Progenitor cell of endocrine pancreas (in vitro differentiated cells): ENCODE measurements at places on chromosomes 12 and 14. TPM values are rescaled to one million over a fixed set of nuclear protein-coding genes. Genes with fewer than 3 reads are reported as not detected.

OTOGL gene
- 0.11 and 0.31 TPM in 2 replicates for total RNA-seq

DNA sequence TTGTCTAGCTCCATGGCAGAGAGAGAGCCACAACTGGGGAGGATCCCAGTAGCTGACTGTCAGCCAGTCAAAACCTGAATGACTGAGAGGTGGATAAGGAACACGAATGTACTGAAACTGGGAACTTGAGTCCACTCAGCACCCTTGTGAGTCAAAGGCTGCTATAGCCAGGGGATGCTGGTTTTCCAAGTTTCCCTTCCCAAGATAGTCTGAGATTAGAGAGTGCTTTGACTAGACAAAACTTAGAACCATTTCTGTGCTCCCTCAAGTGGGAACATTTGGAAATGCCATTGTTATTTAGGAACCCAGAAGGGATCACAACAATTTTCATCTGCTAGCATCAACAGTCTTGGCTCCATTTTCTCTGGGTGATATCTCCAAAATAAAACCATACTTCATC, 4.0 kb downstream of the PRKAG1 start:
- DNase-seq, result no peak

- DNase-seq, result no peak
These were observed 1145.2 kb downstream of the AACS start for GRCh38 chr12:126210448-126210847.

GRCh38 chr12:55930771-55931316, at the start of gene DGKA:
DGKA (plus strand) TSS chr12:55931162; CDS start chr12:55936504, 5,342 bp downstream.
- DNase-seq, result no peak

GRCh38 chr12:28955931-28956330, 193.1 kb upstream of the FAR2 start:
- no peak for DNase-seq

DNA sequence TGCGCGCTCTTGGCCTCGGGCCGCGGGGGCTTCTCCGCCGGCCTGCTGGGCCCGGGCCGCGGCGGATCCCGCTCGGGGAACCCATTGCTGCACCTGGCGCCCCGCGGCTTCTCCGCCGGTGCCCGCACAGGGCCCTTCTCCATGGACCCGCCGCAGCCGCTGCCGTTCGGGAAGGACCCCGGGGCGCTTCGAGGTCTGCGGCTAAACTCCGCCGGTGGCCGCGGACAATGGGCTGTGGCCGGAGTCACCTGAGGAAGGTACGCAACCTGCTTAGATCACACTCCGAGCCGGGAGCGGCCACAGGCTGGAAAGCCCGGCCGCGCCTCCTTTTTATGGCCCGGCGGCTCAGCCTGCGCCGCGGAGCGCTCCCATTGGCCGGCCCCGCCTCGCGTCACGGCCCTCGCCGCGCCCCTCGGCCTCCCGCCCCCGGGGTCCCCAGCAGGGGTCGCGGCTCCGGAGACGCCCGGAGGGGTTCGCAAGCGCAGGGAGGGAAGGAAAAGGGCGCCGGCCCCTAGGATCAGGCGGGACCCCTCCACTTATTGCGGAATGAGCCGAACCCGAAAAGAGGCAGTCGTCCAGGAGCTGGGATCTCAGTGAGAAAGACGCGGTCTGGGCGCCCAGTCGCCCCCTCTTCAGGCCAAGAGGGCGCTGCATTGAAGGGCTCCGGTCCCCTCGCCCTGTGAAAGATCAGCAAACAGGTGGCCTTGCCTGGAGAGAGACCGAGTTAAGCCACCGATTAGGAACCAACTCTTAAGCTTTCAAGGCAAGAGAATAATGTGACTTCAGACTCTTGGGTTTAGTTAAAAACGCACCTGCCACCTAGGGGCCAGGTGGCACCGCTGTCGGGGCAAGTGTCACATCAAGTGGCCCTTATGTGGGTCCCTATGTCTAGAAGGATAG, at the start of gene GCH1:
Gene GCH1, minus strand, starts transcription at position 306 of the 900 bp plus-strand sequence. Its CDS starts 163 bp downstream, at position 143.
- DNase-seq, result peak; percentile 89

JPH4 gene
- total RNA-seq, result not detected in 2 replicates

GRCh38 chr14:72118841-72119240, 186.6 kb downstream of the RGS6 start:
- DNase-seq, result no peak

DNA sequence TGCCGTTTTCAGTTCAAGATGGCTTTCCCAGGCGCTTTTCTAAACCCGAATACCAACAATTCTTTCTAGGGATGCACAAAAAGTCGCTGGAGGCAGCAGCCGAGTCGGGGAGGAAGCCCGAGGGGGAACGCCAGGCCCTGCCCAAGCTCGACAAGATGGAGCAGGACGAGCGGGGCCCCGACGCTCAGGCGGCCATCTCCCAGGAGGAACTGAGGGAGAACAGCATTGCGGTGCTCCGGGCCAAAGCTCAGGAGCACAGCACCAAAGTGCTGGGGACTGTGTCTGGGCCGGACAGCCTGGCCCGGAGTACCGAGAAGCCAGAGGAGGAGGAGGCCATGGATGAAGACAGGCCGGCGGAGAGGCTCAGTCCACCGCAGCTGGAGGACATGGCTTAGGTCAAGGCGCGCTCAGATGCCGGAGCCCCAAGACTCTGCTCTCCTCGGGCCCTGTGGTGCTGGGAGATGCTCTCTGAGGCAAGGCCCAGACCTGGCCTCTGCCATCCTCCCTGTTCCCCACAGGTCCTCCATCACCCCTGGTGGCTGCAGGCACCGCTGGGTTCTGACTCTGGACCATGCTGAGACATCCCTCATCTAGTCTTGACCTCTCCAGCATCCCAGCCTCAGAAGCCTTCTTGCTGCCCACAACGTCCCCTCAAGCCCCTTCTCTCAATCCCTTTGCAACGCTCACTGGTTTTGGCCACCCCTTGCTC, 21.4 kb downstream of the VSX2 start:
- no peak for DNase-seq

DNA sequence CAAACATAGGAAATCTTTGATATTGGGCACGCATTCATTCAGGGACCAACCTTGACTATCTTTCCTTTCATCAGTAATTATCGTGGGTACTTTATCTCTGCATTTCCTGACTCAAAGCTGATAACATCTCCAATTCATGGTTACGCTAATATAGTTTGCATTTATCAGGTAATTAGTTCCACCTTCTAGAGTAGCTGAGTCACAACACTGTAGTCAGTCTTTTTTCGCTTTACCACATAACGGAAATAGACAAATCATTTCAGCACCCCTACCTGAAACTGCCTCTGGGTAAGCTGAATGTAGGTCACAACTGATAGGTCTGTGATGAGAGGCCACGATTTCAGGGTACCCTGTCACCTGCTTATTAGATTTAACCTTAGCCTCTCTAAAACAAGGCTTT, 36.7 kb upstream of the IL22 start:
- DNase-seq, result no peak

DNA sequence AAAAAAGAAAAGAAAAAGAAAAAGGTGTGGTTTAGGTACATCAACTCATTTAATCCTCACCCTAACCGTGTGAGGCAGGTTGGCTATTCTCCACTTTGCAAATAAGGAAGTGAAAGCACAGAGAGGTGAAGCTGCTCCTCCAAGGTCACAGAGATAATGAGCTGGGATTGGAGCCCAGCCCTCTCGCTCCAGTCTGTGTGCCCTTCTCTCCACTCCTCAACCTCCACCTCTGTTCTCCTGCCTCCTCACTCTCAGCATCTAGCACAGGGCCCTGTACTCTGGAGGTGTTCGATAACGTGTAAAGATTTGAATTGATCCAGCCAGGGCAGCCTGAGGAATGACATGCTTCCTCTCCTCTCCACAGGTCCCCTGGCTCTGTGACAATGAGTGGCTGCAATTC, 502.3 kb downstream of the TMEM132D start:
- DNase-seq, result no peak

LGR5 gene
- 0.67 and 1.2 TPM in 2 replicates for total RNA-seq
